ENCODE measurements at places on chromosomes 3 and 15. TPM values are rescaled to one million over a fixed set of nuclear protein-coding genes. Genes with fewer than 3 reads are reported as not detected.

The CIP2A gene
- 6.9 TPM for total RNA-seq

The HGD gene
- total RNA-seq: 5.2 TPM

The IL16 gene
- 1.1 TPM for total RNA-seq

The SLC28A2 gene
- not detected for total RNA-seq

The CBLB gene
- 24.2 TPM for total RNA-seq

Data from cardiac atrium fibroblast (primary cell).